ENCODE measurements at places on chromosomes 12 and 14.

DNA sequence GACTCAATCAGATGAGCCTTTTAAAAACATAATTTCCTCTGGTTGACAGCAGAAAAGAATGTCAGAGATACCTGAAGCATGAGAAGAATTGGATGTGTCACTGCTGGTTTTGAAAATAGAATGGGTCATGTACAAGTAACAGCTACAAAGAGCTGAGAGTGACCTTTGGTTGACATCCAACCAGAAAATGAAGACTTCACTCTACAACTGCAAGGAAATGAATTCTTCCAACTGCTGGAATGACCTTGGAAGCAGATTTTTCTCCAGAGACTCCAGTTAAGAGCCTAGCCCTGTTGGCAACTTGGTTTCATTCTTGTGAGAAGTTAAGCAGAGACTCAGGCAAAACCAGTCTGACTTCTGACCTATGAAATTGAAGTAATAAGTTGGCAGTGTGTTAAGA lies 505.9 kb downstream of the SLC16A7 start:
- DNase-seq = no peak

- no peak for DNase-seq
Observed at GRCh38 chr14:80618751-80619329, 322.7 kb downstream of the CEP128 start.

DNA sequence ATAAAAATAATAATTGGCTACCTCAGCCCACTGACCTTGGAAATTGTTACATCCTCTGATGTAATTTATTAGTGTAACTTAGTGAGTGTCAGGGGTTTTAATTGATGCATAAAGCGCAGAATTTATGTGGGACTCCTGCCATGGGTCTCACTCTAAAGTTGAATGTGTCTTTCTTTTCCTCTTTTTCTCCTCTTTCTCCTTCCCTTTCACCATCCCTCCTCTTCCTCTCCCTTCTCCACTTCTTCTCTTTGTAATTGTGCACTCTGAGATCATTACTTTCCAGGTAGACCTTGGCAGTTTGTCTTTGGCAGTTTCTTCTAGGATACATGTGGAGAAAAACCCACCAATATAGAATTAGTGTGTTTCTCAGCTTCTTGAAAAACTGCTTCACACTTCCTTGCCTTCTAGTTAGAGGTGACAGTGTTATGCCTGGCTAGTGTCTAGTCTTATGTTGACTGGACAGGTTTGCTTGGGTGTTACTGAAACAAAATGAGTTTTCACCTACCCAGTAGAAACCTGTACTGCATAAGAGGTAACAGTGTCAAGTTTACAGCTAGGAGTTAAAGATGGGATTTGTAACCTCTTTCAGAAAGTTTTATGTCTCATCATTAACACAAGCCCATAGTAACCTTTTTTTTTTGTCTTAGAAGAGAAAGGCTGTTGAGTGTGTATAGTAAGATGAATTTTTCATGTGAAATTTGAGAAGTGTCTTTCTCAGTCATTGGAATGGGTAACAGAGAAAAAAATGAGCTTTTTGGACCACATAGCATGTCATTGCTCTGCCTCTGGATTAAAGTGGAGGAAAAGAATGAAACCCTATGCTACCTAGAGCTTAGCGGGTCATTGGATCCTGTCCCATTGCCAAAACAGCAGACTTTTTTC lies 18.6 kb downstream of the PELI2 start:
- no peak for DNase-seq

DNA sequence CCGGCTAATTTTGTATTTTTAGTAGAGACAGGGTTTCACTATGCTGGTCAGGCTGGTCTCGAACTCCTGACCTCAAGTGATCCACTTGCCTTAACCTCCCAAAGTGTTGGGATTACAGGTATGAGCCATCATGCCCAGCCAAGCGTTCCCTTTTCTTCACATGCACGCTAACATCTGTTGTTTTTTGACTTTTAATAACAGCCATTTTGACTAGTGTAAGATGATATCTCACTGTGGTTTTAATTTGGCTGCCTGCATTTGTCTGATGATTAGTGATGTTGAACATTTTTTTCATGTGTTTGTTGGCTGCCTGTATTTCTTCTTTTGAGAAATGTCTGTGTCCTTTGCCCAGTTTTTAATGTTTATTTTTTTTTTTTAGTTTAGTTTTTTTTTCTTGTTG lies 10.2 kb upstream of the YARS2 start:
- DNase-seq = no peak

- DNase-seq = no peak
Observed at GRCh38 chr12:54759751-54760150, 94.6 kb upstream of the MUCL1 start.

DNA sequence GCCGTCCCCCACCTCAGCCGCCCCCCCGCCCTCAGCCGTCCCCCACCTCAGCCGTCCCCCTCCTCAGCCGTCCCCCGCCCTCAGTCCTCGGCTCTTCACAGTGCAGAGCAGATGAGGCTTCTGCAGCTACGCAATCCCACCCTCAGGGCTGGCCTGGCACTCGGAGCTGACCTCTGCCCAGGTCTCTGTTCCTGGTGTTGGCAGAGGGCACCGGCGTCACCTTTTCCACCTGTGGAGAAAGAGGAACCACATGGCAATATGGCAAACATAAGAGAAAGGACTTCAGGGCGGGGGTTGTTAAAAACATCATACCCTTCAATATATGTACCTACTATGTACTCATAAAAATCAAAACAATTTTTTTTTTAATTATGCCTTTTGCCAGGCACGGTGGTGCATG lies 45.8 kb downstream of the MLXIP start:
- DNase-seq = no peak

GRCh38 chr14:92670643-92671366 lies 77.6 kb downstream of the LGMN start:
- DNase-seq = no peak

- no peak for DNase-seq
Observed at GRCh38 chr12:96400631-96401075, 414 bp upstream of the CDK17 start.

DNA sequence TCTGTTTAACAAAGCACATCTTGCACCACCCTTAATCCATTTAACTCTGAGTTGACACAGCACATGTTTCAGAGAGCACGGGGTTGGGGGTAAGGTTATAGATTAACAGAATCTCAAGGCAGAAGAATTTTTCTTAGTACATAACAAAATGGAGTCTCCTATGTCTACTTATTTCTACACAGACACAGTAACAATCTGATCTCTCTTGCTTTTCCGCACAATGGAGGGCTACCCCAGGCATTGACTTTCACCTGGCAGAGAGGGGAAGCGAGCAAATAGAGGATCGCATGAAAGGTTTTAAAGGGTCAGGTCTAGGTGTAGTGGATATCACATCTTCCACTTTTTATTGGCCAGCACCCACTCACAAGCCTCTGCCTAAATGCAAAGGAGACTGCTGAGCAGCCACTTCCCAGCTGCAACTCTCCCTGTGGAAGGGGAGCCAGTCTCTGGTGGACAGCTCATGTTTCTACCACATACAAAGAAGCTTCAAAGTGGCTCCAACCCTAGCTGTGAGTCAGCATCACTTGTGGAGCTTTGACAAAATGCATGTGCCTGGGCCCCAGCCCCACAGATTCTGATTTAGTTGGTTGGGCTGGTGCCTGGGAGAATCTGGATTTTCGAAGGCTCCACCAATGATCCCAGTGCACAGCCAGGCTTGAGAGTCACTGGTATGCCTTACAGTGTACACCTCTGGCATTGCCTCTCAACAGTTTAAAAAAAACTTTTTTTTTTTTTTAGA lies 7.2 kb upstream of the FNTB start:
- no peak for DNase-seq

DNA sequence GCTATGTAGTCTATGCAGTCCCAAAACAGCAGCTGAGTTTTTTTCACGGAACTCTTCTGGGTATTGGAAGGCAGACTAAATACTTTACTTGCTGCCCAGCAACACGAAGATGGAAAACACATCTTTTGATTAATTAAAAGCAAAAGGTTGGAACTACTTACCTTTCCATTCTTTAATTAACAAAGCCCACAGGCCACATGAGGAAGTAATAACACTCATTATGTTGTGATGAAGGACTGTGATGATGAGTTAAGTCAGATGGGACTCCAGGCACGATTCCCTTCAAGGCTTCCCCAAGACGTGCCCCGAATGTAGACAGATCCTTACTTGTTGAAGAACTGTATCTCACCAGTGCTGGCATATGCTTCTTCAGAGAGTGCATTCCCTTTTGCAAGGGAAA lies 129.0 kb downstream of the WIF1 start:
- no peak for DNase-seq

DNA sequence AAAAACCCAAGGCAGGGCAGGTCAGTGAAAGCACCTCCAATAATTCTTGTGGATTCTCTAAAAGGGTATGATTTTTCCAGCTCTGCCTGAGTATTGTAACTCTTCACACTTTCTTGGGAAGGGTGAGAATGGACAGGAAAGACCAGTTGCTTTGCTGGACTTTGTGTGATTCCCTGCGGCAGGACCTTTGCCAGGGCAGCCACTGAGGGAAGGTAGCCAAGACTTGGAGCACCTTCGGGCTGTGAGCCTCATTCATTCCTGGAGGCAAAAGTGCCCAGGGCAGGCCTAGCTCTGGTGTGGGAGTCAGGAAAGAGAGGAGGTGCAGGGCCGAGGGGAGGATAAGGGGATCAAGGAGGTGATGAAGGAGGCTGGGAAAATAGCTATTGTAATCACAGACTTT lies 80.2 kb downstream of the VCPKMT start:
- no peak for DNase-seq

DNA sequence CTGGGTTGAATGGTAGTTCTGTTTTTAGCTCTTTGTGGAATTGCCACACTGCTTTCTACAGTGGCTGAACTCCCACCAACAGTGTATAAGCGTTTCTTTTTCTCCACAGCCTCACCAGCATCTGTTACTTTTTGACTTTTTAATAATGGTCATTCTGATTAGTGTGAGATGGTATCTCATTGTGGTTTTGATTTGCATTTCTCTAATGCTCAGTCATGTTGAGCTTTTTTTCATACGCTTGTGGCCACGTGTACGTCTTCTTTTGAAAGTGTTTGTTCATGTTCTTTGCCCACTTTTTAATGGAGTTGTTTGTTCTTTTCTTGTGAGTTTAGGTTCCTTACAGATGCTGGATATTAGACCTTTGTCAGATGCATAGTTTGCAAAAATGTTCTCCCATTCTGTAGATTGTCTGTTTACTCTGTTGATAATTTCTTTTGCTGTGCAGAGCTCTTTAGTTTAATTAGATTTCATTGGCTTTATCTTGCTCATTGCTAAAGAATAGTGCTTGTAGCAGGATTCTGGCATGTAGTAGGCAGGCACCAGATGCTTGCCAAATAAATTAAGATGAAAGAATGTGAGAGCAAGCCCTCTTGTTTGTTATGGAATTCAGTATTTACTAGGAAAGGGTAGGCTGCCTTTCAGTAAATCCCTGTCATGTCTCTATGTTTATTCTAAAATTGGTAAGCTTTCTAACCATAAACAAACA lies 86.8 kb downstream of the PDE3A start:
- DNase-seq = no peak

GRCh38 chr14:54322701-54323337 lies 74.0 kb upstream of the CDKN3 start:
- DNase-seq = no peak

DNA sequence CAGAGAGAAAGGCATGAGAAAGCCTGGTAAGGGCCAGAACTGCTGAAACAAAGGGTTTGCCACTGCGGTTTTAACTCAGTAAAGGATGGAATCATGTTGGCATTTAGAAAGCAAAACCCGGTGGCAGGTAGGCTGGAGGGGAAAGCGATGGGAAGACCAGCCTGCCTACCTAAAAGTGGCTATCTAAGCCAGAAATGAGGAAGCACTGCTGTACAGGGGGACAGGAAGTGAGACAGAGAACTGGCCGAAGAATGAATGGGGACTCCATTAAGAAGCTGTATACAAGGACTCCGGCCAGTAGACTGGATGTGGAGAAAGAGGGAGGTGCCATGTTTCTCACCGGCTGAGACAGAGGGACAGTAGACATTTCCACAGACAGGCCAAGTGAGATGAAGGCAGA lies 48.2 kb downstream of the PPM1H start:
- DNase-seq = no peak

GRCh38 chr12:110745542-110746284 lies 3.0 kb upstream of the PPP1CC start:
- no peak for DNase-seq

DNA sequence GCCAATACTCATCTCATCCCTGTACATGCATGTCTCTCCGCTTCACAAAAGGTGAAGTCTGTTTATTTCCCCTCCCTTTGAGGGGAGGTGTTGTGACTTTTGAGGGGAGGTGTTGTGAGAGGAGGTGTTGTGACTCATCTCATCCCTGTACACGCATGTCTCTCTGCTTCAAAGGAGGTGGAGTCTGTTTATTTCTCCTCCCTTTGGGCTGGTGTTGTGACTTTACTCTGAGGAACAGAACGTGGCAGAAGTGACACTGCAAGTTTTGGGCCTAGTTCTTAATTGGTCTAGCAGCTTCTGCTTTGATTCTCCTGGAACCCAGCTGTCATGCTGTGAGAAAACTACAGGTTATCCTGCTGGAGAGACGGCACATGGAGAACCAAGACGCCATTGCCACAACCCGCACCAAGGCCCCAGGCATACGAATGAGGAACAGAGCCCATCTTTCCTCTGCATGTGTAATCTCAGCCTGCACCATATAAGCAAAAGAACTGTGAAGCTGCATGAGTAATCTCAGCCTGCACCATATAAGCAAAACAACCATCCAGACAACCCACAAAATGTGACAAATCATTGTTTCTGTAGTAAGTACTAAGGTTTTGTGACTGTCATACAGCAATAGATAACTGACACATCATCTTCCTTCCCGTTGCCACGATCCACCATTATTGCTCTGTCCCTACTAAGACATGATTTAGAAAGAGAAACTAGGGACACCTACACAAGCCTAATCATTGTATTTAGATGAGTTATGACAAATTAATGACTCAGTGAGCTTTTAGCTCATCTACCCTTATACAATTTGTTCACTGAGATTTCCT lies 30.0 kb downstream of the GALNT4 start:
- DNase-seq = no peak

- DNase-seq = no peak
Observed at GRCh38 chr12:57765003-57765697, 1.7 kb downstream of the CYP27B1 start.

DNA sequence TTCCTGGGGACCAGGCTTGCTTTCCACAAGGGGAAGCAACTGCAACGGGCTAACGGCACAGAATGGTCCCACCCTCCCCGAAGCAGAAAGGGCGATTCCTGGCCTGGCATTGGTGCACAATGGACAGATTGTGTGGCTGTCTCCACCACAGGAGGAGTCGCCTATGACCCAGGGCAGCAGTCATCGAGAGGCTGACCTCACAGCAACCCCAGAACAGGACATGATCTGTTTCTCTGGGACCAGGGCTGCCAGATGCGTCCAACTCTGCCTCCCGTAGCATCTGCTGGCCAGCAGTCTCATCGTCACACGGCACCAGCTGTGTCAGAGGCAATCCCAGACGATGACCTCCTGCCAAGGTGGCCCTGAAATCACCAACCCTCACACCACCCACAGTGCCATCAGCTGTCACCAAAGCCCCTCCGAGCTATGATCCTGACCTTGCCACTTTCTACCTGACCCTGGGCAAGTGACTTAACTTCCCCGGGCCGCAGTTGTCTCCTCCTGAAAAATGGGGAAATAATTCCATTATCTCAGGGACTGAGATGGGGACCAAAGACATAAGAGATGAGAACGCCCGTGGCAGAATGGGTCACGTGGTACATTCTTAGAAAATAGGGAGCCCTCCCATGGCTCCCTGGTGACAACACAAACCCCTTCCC lies 86.7 kb downstream of the CHGA start:
- no peak for DNase-seq

- no peak for DNase-seq
Observed at GRCh38 chr12:29517264-29517663, 19.8 kb upstream of the OVCH1 start.

- no peak for DNase-seq
Observed at GRCh38 chr12:15627995-15628945, 160.9 kb downstream of the EPS8 start.

GRCh38 chr12:65208964-65209654 lies 39.7 kb downstream of the LEMD3 start:
- DNase-seq = no peak
